ENCODE measurements at places on chromosomes 2 and 18.
A peak's percentile ranks its signal among the peaks of the same experiment; 100 is the strongest.

- DNase-seq, result no peak
Observed at GRCh38 chr2:157923598-157924217, 47.6 kb upstream of the ACVR1 start.

- peak; percentile 40 for DNase-seq
Observed at GRCh38 chr2:109031476-109032228, 42.6 kb upstream of the EDAR start.

DNA sequence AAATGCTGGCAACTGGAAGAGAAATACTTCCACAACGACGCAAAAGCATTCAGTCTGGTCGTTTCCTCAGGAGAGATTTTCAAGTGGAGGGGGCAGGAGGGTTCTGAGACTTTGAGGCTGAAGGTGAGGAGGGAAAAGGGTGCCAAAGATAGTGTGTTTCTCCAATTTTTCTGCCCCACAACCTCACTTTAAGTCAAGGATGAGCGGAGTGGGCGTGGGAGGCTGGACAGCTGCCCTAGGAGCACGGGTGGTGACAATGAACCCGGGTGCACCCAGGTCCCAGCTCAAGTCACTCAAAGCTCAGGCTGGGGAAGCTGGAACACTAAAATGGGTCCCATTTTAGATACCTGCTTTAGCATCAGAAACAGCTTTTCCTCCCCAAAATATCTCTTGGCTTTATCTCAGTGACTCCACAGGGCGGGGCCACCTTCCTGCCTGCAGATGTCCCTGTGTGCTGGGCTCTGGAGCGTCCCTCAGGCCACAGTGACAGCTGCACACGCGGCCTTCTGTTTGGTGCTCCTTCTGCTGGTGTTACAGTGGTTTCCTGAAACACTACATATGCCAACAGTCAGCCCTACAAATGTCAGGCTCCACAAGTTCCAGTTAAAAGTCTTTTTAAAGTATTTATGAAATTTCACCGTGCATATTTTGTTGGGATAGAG, 1.4 kb upstream of the MBP start:
- no peak for DNase-seq

GRCh38 chr2:43406651-43407279, 180.4 kb upstream of the ZFP36L2 start:
- no peak for DNase-seq

- DNase-seq, result no peak
Observed at GRCh38 chr18:2997429-2997828, 15.5 kb downstream of the LPIN2 start.
